ENCODE measurements at places on chromosomes 1 and 21.

- DNase-seq: peak; percentile 55
Observed at GRCh38 chr1:186985889-186986491, 157.2 kb downstream of the PLA2G4A start.

GRCh38 chr1:6860401-6860800 is 75.1 kb downstream of the CAMTA1 start:
- DNase-seq: no peak

DNA sequence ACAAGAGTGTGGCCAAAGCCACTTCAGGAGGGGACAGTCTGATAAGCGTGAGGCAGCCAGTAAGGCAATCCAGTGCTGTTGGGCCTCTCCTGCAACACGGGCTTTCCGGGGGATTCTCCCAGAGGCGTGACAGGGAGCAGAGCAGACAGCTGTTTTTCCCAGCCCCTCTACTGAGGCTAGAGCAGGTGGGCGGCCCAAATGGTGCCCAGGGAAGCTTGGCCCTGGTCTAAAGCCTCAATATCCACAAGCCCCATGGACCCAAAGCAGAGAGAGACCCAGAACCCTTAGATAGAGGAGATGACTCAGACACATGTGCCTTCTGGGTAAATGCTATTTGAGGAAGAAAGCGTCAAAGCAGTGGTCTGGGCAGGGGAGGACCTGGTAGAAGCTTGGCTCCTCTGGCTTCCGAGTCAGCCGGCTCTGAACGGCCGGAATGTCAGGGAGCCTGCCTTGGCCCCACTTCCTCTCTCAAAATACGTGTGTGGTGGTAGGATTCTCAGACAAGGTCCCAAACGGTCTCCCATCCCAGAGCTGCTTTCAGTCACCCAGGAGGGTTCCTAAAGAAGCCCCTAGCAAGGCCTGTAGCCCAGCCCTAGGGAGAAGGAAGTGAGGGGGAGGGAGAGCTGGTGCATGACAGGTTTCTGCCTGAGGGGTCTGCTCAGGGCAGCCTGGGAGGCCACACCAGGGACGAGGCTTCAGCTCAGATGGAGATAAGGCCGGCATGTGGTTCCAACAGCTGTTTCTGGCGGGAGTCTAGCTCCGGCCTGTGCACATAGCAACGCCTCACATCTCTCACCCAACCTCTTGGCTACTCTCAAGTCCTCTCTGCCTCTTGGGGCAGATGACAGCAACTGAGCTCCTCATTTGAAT is 28.8 kb downstream of the PIK3C2B start:
- DNase-seq: no peak

DNA sequence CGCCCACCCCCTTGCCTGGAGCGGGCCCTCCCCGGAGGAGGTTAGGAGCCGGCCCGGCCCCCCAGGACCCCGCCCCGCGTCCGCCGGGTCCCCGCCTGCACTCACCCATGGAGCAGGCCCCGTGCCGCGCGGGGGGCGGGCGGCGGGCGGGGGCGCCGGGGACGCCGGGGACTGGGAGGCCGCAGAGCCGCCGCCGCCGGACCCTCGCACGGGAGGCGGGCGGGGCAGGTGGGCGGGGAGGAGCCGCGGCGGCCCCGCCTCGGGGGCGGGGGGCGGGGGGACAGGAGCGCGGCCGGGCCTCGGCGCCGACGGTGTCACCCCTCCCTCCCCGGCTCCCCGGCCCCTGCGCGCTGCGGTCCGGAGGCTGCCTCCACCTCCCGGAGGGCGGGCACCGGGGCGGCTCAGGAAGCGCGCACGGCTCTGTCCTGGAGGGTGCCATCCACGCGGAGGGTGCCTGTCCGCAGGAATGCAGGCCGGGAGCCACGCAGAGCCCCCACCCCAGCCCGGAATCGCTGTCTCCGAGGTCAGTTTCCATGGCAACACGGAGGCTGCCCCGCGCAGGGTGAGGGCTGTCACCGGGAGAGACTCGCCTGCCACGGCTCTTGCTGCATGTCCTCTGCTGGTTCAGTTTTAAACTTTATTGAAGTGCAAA is 5.9 kb upstream of the PLEKHG5 start:
- DNase-seq: no peak

DNA sequence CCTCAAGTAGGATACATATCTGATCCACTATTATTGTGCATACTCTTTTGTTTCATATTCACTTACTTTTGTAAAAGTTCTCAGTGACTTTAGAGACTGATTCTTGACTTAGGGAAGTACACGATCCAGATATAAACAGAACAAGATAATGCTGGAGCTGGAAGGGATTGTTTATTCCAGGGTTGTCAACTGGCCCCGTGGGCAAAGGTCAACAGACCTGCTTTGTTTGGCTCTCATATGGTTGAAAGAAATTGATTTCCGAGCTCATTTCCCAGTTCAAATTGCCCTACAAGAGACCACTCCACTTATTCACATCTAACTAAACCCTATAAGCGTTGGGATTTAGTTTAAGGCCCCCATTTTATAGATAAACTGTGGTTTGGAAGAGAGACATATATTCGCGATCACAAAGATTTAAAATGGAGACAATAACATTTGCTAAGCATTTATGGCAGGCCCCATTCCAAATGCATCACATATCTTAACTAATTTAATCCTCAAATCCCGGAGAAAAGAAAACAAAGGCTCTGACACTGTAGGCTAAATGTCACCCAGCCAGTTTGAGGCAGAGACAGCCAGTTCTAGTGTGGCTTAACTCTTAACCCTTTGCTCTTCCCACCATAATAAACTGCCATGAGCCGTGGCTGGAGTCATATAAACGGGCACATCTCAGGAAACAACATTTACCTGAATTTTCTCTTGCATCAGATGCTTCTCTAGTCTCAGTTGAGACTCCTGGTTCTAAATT is 20.6 kb downstream of the REG4 start:
- no peak for DNase-seq

All from SHP77 treated with DMSO at 0.1 percent for 48 hours (cell line).